ENCODE measurements at places on chromosomes 16 and 17.

- no peak for DNase-seq
These were observed 7.0 kb upstream of the ZFHX3 start for GRCh38 chr16:73054813-73055482.

DNA sequence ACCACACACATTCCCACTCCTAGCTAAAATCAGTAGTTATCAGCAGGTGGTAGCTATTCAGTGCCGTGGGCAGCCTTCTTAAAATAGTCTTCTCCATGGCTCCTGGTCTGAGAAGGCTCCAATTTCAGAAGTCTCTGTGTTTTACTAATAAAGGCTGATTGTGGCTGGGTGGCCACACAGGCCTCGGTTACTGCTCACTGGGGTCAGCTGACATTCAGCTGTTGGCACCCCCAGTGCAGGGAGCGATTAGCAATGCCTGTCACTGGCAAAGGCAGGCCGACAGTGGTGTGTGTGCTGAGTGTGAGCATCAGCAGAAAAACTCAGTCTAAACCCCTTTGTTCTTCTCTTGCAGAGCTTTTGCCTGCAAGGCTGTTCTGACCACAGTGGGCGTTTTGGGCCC lies 16.6 kb upstream of the DBNDD1 start:
- no peak for DNase-seq

GRCh38 chr16:21301168-21301894 lies 23.2 kb upstream of the CRYM start:
- no peak for DNase-seq

- peak; percentile 83 for DNase-seq
These were observed 28.3 kb upstream of the CDC42EP4 start for GRCh38 chr17:73340093-73340596.

DNA sequence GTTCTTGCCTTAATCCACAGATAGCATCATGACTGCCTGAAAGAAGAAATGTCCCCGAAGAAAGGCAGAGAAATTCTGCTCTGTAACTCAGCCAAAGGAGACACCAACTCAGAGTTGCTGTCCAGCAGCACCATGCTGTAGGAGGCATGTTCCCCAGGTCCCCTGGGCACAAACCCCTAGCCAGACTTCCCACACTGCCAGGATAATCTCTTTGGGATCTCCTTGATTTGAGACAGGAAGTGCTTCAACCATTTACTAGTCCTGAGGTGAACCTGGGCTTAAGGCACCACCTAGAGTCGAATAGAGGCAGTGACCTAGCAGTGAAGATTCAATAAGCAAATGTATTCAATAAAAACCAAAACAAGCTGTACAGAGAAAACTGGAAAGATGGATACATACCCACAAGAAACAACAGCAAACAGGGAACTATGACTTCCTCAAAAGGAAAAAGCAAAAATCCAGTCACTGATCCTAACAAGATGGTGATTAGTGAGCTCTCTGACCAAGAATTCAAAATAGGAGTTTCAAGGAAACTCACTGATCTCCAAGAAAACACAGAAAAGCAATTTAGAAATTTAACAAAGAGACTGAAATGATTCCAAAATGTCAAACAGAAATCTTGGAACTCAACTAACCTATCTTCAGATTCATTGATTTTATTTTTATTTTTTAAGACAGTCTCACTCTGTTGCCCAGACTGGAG lies 5.7 kb downstream of the OR4D2 start:
- DNase-seq: no peak

GRCh38 chr16:4911970-4912386 lies 25.0 kb downstream of the PPL start:
- DNase-seq: peak; percentile 10

GRCh38 chr17:61309362-61310256 lies 90.0 kb upstream of the TBX2 start:
- DNase-seq: peak; percentile 76

- DNase-seq: no peak
These were observed 32.8 kb upstream of the NUDT16L1 start for GRCh38 chr16:4660454-4661007.

DNA sequence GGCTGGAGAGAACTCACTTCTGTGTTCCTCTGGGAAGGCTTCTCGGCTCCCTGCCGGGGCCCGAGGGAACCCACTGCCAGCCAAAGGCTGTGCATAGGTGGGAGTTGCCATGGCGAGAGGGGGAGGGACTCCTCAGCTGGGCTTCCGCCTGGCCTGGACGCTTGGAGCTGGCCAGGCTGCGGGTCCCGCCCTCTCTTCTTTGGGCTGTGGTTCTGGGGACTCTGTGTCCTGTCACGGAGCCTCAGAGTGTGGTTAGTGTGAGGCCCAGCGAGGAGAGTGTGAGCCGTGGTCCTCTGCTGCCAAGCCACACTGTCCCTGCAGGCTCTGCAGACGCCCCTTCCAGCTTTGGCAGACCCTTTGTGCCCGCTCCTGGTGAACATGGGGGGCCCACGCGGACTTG lies 123.1 kb downstream of the OR1D5 start:
- no peak for DNase-seq

- peak; percentile 66 for DNase-seq
These were observed 2.4 kb downstream of the ARHGDIA start for GRCh38 chr17:81868674-81869220.

- no peak for DNase-seq
These were observed 60.5 kb upstream of the ERN1 start for GRCh38 chr17:64190472-64190871.

GRCh38 chr17:48804936-48805411 lies 12.1 kb downstream of the TTLL6 start:
- DNase-seq: no peak

- DNase-seq: no peak
These were observed 72.1 kb upstream of the HAS3 start for GRCh38 chr16:69033151-69033949.

- no peak for DNase-seq
These were observed 8.0 kb downstream of the TXNDC11 start for GRCh38 chr16:11734653-11735043.

DNA sequence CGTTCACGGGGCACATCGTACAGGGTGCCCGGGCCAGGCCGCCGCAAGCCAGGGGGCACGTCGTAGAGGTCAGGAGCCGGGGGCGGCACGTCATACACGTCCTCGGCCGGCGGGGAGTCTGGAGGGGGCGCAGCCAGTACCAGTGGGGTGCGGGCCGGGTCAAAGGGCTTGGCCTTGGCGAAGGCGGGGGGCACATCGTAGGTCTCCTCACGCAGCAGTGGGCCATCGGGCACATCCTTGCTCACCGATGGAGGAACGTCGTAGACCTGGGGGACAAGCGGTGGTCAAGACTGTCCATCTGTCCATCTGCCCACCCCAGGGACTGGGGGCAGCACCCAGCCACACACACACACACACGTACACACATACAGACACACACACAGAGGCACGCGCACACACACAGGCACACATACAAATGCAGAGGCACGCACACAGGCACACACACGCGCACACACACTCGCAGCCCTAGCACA lies 15.7 kb downstream of the BCAR1 start:
- DNase-seq: no peak

- no peak for DNase-seq
These were observed 1.0 kb downstream of the VEZF1 start for GRCh38 chr17:57986841-57987580.

GRCh38 chr16:27973678-27974077 lies 89.8 kb downstream of the GSG1L start:
- no peak for DNase-seq

DNA sequence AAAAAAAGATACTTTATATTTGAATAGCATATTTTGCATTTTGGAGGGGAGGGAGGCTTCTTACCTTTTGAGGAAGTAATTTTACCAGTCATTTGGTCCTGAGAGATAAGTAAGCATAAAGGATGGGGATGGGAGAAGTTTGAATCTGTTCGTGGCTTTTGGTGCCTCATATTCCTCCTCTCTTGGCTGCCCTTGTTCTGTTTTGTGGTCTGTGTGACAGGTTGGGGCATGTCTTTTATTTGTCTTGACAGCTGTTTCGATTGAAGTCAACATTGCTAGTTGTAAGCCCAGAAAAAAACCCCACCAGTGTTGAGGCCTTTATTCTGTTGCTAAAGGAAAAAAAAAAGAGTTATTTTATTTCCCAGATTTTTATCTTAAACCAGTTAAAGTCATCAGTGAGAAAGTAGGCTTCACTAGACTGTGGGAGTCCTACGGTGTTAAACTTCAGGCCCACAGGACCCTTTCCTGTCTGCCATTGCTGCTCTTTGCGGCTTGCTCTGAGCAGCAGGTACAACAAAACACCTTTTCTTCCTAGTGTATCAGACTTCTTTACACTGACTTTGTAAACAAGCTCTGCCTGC lies 11.4 kb downstream of the SLC7A6 start:
- DNase-seq: no peak

GRCh38 chr17:82450357-82451106 lies at the start of gene CYBC1:
TSS of gene CYBC1 (minus strand) at chr17:82450752. CDS start at chr17:82449254, 1,498 bp downstream.
- peak; percentile 73 for DNase-seq

- DNase-seq: no peak
These were observed 21.2 kb downstream of the DHODH start for GRCh38 chr16:72029567-72030271.

DNA sequence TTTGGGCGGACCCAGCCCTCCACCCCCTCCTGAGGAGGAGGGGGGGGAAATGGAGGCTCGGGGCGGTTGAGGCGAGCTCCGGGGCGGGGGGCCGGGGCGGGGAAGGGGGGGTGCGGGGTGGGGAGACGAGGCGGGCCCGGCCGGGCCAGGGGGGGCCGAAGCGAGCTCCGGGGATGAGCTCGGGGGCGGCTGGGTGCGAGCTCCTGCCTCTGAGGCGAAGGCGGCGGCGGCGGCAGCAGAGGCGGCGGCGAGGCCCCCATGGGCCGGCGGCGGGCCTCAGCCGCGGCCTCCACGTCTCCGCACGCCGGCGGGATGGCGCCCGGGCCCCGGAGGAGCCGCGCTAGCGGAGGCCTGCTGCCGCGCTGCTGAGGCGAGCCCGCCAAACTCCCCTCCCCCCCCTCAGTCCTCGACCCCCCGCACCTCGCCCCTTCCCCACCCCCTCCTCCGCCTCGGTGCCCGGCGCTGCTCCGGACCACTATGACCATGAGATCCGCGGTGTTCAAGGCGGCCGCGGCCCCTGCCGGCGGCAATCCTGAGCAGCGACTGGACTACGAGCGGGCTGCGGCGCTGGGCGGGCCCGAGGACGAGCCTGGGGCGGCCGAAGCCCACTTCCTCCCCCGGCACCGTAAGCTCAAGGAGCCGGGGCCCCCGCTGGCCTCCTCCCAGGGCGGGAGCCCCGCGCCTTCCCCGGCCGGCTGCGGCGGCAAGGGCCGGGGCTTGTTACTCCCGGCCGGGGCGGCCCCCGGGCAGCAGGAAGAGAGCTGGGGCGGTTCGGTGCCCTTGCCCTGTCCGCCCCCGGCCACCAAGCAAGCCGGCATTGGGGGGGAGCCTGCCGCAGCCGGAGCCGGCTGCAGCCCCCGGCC lies 596 bp downstream of the MSL1 start:
- DNase-seq: no peak

DNA sequence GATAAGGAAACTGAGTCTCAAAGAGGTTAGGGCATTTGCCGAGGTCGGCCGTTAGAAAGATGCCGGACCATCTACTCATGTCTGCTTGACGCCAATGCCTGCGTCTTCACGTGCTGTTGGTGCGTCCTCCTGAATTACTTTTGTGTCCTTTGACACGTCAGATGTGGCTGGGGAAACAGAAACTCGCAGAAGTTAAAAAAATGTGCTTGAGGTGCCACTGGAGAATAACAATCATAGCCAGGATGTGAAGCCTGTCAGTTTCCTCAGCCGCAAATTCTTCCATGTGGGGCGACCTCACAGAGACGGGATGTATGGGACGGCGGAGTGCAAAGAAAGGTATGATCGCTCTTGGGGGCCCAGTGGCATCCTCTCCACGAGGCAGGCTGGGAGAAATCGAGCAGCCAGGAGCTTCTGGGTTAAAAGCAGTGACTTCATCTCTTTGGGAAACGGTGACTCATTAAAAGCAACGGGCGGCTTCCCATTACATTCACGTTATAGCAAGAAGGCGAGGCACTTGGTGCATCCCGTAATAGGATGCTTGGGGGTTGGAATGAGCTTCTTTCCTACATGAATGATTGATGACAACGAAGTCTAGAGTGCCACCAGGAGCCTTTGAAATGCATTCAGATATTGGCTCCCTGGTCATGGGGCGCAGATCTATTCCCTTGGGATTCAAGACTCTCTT lies 67.8 kb downstream of the BMERB1 start:
- DNase-seq: peak; percentile 71

- DNase-seq: peak; percentile 29
These were observed 30.0 kb downstream of the TBCD start for GRCh38 chr17:82781894-82782274.

DNA sequence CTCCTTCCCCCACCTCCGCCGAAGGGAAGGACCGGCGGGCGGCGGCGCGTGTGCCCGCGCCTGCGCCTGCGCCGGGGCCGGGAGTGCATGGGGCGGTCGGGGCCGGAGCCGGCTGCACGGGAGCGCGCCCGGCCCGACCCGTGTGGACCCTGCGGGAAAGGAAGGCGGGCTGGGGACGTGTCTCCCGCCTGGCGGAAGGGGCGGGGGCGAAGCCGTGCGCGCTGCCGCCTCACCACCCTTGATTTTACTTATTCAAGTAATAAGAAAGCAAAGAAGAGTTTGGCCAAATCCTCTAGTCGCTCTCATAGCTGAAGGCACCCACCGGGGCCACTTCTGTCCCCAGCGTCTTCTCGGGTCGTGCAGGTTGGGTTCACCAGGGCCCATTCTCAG lies 596 bp upstream of the PFN1 start:
- peak; percentile 56 for DNase-seq

DNA sequence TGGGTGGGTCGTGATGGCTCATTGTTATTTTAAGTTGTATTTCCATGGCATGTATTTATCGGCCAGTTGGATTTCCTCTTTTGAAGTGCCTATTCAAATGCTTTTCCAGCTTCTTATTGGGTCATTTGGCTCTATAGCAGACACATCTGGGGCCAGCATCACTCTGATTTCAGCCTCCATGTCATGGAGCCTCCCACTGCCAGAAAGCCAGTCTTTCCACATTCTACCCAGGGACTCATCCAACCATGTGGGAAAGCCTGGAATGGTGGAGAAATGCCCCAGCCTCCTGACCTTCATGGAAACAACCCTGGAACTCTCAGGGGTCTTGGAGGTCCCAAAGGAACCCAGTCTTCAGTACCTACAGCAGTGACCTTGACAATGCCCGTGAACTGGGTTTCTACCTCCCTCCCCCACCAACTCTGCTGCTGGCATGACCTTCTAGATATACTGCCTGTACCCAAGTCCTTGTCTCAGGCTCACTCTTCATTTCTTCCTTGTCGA lies 33.8 kb upstream of the ADGRG1 start:
- no peak for DNase-seq

GRCh38 chr16:49726155-49726554 lies 129.8 kb downstream of the ZNF423 start:
- DNase-seq: no peak

- peak; percentile 86 for DNase-seq
These were observed 100.9 kb downstream of the PARN start for GRCh38 chr16:14529010-14529669.

GRCh38 chr17:79600681-79601131 lies 10.1 kb downstream of the RBFOX3 start:
- no peak for DNase-seq
